ENCODE measurements at places on chromosomes 1 and 21.

DNA sequence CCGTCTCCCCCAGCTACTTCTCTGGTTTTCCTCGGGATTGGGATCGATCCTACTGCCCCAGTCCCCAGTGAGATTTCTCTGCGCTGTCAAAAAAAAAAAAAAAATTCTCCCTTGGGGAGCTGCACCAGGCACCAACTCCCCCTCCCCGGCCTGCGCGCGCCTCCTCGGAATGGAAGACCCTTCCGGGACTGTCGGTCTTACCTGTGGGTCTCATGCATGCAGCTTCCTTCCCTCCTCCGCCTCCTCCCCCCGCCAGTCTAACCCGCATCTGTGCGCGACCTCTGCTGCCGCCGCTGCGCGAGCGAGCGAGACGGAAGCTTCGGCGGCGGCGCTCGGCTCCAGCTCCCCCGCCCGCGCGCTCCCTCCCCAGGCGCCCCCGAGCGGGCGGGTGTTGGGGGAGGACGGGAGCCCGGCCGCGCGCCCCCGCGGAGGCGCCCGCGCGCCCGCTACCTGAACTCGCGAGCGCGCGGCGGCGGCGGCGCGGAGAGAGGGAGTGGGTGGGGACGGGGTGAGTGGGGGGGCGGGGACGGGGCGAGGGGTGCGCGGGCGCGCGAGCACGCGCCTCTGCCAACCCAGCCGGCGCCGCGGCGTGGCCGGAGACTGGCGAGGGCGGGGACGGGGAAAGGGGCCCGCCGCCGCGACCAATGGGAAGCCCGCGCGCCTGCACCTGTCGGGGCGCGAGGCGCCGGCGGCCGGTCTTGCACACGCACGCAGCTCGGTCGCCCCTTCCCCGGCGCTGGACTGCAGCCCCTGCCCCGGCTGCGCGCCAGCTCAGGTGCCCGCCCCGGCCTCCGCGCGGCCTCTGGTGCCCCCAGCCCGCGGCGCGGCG, at the start of gene SUSD4:
Gene SUSD4, minus strand, starts transcription at position 321 of the 829 bp plus-strand sequence. CDS start 751 bp downstream, outside the sequence.
- peak; percentile 29 for DNase-seq

DNA sequence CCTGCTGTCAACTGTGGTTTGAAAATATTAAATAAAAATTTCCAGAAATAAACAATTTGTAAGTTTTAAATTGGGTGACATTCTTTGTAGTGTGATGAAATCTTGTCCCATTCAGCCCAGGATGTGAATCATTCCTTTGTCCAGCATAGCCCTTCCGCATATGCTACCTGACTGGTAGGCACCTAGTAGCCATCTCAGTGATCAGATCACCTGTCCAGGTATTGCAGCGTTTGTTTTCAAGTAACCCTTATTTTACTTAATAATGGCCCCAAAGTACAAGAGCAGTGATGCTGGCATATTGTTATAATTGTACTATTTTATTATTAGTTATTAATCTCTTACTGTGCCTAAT, 351.6 kb upstream of the B3GALT2 start:
- DNase-seq = no peak

DNA sequence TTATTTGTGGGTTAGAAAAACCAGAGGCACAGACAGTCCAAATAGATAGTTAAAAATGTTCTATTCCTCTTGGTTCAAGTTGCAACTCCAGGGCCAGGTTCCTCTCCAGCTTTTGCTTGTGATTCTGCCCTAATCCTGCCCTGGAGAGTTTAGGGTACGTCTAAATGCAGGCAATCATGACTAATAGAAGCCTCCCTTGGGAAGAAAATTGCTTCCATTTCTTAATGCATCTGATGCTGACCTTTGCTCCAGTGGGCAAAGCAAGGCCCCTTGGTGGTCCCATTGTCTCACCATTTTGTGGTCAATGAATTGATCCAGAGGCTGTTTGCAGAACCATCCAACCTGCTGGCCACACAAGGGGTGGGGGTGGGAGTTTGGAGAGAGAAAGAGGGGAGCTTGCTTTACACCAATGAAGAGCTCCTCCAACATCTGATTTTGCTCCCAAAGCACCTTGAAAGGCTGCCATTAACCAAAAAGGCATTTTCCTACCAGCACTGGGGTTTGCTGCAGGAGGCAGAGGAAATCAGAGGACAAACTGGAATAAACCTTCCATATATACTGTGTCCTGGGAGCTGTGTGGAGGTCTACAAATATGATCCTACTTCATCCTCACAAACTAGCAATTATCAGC, 31.3 kb downstream of the C8B start:
- DNase-seq = no peak

GRCh38 chr1:202189918-202190715, 3.5 kb upstream of the LGR6 start:
- no peak for DNase-seq

DNA sequence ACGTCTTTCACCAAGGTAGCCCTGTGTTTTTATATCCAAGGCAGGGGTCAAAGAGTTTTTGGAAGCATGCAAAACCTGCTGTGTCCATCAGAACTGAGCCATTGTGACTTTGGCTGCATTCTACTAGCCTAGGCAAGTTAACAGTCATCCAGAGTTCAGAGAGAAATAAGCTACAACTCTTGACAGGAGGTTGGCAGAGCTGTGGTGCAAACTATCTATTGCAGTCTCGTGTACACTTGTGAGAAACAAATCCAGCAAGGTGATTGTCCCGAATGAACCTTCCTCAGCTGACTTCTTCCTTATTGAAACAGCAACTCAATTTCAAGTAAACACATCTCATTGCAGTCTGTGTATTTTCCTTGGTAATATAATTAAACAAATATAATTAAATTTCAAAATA, 124.5 kb downstream of the NCAM2 start:
- DNase-seq = no peak

DNA sequence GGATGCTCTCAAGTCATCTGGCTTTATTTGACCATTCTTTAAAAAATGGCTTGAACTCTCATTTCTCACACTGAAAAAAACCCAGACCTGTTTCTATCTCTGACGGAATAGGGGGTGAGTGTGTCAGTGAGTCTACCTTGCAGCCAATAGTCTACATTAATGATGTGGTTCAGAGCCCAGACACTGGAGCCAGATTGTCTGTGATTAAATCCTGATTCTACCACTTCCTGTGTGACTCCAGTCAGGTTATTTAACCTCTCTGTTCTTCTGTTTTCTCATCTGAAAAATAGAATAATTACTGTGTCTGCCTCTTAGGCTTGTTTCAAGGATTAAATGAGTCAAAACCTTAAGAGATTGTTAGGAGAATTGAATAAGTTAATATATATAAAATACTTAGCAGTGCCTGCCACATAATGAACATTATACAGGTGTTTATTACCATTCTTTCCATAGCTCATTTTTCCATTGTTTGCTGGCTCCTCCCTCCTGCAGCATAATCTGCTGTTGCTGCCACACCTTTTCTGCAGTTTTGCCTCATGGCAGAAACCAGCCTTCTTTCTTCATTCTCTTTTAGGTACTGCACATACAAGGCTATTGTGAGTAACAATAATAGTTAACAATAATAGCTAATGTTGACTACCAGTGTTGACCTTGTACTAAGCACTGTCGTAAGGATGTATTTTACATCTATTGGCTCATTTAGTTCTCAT, 157.6 kb upstream of the IVNS1ABP start:
- no peak for DNase-seq

- no peak for DNase-seq
Measured at GRCh38 chr1:36471830-36472641, 7.9 kb upstream of the MRPS15 start.

DNA sequence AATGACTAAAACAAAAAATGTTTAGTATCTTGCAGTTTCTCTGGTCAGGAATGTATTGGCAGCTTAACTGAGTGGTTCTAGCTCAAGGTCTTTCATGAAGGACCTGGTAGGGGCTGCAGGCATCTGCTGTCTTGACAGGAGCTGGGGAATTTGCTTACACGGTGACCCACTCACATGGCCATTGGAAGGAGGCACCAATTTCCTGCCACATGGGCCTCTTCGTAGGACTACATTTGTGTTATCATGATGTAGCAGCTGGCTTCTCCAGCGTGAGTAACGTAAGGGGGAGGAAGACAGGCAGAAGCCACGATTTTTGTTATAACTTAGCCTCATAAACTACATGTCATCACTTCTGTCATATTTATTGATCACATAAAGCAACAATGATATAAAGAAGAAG, 376.3 kb downstream of the AMY1C start:
- no peak for DNase-seq

DNA sequence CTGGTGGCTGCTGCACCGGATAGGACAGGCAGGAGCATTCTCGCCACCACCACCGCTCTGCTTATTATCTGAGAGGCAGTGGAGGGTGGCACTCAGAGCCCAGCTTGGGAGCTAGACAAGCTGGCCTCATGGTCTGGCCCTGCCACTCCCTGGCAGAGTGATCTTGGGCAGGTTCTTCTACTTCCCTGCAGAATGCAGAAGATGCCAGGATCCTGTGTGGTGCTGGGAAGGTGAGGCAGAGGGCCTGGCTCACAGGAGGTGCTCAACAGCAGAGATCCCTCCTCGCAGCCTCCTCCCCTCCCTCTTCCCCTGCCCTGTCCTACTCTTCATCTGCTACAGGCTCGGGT, 60.4 kb downstream of the ARHGEF10L start:
- DNase-seq = no peak

GRCh38 chr21:32728456-32728839, 635 bp upstream of the SYNJ1 start:
- no peak for DNase-seq

DNA sequence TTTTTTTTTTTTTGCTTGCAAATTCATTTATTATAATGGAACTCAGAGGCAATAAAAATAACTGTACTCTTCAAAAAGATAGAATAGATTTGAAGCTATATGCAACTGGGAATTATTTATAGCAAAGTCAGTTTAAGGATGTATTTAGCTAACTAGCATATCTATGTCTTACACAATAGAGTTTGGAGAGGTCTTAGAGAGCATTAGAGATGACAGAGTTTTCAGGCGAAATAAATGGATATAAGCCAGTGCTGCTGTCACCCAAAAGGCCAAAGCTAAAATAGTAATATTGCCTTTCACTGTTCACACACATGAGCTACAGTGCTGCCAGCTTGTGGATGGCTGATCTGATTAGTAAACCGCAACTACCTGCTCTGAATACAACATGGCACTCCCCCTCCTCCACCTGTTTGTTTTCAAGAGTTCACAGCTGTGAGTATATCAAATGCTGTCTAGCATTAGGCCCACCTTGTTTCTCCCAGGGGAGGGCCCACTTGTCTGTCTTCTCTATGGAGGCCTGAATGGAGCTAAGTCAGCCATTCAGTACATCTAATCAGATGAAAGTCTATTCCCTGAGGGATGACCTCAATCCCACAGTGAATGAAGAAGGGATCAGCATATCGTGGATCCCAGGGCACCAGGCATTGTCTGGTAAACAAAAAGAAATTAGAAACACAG, 25.2 kb upstream of the SSX2IP start:
- DNase-seq = no peak

DNA sequence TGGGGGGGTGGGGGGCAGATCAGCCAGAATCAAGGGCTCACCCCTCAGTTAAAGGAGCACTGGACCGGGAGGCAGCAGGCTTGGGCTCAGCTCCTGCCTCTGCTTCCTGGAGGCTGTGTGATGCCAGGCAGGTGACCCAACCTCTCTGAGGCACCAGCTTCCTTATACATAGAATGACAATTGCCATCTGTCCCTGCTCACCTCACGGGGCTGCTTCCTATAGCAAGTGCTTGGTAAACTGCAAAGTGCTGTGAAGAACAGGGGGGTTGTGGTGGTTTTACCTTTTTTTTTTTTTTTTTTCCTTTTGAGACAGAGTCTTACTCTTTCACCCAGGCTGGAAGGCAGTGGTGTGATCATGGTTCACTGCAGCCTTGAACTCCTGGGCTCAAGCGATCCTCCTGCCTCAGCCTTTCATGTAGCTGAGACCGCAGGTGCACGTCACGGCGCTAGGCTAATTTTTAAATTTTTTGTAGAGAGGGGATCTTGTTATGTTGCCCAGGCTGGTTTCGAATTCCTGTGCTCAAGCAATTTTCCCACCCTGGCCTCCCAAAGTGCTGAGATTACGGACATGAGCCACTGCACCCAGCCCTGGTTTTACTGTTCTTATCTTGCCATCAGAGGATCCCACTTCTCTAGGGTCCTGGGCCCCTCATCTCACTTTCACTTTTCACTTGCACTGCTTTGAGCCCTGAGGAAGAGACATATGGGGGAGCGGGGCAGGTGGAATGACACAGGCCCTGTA, 11.6 kb downstream of the KCNQ4 start:
- no peak for DNase-seq

- no peak for DNase-seq
Measured at GRCh38 chr1:76546354-76546933, 320.8 kb upstream of the ST6GALNAC5 start.

GRCh38 chr1:197314682-197315081, 46.6 kb downstream of the CRB1 start:
- no peak for DNase-seq

DNA sequence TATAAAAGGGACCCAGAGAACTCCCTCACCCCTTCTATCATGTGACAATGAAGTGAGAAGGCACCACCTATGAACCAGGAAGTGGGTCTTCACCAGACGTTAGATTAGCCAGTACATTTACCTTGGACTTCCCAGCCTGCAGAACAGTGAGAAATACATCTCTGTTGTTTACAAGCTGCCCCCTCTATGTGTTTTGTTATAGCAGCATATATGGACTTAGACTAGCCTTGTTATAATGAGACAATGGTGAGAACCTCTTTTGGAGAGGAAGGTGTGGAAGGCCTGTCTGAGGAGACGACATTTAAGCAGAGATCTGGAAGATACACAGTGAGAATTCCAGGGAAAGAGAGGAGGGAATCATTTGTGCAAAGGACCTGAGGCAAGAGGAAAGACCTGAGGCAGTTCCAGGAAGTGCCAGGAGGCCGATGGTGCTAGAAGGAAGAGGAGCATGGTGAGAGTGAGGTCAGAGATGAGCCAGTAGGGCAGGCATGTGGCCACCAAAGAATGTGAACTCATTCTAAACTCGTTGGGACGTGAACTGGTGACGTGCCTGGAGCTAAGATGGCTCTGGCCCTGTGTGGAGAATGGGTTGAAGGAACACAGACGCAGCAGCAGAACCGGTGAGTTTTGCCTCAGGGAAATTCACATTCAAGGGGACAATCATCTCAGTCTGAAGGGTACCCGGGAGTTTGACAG, 98.9 kb upstream of the IRF2BP2 start:
- no peak for DNase-seq

DNA sequence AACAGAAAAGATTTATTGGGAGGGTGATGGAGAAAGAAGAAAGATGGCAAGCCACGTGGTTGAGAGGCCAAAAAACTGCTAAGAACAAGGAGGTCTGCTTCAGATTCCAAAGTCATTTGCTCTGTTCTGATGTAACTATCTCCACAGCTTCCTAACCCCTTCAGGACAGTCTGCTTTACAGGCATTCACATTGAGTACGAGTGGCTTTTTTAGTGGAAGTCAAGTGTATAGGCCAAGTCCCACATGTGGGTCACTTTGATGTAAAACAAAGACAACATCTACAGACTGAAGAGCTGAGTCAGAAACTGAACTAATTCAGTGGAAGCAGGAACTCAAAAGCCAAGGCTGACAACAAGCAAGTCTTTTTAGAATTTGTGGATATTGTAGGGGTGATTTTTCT, 128.7 kb upstream of the F3 start:
- no peak for DNase-seq

DNA sequence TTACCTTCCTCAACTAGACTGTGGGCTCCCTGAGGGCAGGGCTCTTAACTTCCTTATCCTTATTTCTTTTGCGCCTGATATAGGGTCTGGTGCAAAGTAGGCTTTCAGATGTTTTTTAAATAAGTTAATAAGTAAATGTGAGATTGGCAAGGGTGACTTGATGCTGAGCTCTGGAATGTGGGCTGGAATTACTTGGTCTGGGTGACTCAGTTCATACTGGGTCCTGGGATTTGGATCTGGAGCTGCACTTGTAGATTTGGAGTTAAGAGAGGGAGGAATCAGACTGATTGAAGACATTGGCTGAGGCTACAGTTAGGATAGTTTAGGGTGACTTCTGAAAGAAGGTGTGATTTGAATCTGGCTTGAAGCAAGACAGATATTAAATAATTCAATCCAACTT, 190.9 kb downstream of the GIPC2 start:
- DNase-seq = no peak

Data from stimulated activated CD8-positive, alpha-beta memory T cell treated with anti-CD3 and anti-CD28 coated beads, Interleukin-4, amount 100 ng/mL, for 24 hours (primary cell).